ENCODE measurements at places on chromosomes 2 and 18. TPM values are rescaled to one million over a fixed set of nuclear protein-coding genes. Genes with fewer than 3 reads are reported as not detected.
A peak's percentile ranks its signal among the peaks of the same experiment; 100 is the strongest.

DNA sequence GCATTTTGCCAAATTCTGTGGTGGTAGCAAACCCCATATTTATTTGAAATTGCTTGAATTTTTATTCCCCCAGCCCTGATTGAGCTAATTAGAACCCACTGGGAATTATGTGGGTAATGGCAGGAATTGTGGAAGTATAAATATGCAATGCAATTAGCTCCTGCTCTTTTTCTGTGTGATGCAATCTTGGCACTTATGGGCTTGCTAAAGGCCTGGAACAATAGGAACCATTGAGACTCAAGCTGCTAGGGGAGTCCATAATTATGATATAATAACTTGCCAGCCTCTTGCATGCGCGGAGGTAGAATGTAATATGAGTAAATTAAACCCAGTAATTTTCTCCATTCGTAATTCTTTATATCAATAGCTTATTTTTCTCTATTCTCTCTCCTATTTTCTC lies 267.6 kb upstream of the THSD7B start:
- no peak for DNase-seq

GRCh38 chr18:62588217-62588616 lies 65.4 kb downstream of the ZCCHC2 start:
- no peak for DNase-seq

GRCh38 chr2:217837530-217837929 lies 165.3 kb downstream of the TNS1 start:
- DNase-seq, result no peak

DNA sequence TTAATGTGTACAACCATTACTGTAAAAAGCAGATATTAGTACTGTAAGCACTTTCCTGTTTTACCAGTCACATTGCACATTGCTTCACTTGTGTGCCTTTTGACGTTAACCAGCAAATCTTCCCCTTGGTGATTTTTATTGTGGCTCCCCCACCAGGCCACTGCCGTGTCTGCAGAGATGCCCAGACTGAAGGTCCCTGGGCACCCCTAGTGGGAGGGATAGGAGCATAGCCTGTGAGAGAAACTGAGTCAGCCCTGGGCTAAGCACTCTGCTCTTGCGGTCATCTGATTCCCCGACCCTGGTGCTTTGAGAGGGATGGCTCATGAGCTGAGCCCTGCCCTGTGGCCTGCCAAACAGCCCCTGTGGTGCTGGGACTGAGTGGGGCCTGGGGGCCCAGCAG lies 73.4 kb downstream of the INPP4A start:
- DNase-seq, result peak; percentile 43

DNA sequence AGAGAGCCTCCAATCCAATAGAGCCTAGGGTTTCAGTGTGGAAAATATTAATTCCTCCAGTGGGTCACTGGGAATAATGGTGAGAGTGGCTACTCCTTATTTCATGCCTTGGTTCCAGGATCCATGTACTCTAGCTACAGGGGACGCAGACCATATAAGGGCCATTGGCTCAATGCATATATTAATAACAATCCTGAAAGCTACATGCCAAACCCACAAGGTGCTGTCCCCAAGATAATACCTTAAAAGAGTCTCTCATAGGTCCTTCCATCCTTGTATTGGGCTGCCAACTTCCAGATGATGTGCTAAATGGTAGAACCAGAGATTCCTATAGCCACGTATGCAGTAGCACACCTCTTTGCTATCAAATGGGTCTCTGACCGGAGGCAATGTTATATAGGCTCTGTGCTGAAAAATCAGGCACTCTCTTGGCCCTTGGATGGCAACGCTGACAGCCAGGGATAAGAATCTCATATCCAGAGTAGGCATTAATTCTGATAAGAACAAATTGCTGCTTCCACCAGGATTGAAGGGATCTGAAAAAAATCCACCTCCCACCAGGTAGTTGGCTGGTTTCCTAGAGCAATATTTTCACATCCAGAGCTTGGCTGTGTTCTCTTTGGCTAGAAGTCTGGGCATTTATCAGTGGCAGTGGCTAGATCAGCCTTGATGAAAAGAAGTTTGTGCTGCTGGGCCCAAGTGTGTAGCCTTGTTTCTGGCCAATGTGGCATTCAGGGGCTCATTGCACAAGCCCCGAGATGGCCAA lies 218.1 kb upstream of the MGAT5 start:
- DNase-seq, result no peak

RNF144A gene
- total RNA-seq, result 18.3 TPM

- DNase-seq, result no peak
Measured at GRCh38 chr2:100041946-100042345, 100.4 kb downstream of the AFF3 start.

DNA sequence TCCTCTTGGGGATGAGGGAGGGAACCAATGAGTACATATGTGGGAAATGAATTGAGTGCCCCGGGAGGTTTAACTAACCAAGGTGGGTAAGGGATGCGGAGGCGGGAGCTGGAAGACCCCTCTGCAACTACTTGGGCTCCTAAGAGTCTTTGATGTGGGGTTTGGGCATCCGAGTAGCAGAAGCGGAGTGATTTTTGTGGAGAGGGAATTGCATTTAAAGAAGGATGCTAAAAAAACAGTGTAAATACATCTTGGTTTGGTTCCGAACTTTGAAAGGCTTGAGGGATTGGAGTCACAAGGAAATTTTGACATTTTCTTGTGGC lies 215.7 kb downstream of the MCFD2 start:
- no peak for DNase-seq

- no peak for DNase-seq
Measured at GRCh38 chr2:145741181-145741580, 1221.3 kb upstream of the ZEB2 start.

TMEM163 gene
- total RNA-seq, result 0.41 TPM

PRSS56 gene
- total RNA-seq, result not detected

HNMT gene
- 114 TPM for total RNA-seq

DNA sequence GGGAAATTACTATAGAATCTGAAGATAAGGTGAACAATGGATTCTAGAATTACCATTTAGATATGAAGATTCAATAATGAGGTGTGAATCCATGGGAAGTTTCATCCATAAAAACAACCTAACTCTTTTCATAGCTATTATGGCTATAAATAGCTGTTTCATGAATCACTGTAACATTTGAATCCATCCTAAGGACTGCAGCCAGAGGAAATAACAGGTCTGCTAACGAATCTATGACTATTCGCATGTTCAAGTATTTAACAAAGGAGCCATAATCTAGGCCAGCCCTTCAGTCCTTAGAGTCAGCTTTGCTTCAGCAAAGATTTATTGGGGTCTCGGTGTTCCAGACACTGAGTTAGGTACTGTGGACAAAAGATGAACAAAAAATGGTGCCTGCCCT lies 87.1 kb downstream of the MYOM1 start:
- DNase-seq, result no peak

DNA sequence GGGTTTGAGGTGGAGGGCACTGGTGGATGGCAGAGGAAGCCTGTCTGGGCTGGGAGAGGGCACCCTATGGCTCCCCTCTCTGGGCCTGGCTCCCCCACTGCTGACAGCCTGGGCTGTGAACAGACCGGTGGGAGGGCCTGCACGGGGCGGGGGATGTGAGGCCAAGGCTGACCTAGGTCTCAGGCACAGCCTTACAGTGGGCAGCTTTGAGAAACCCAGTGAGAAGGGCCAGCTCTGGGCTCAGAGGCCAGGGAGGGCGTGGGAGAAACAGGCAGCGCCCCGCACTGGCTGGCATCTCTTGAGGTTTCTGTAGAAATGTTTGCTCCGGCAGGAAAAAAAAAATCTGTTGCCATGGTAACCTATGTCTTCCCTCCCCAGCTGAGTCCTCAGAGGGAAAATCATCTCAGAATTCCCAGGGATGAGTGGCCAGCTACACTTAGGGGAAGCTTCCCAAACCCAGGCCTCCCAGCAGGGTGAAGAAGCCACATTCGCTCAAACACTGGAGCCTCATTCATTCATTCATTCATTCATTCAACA lies 71.7 kb upstream of the TAF1B start:
- DNase-seq, result no peak

- DNase-seq, result no peak
Measured at GRCh38 chr2:233371641-233372040, 17.3 kb downstream of the DGKD start.

DNA sequence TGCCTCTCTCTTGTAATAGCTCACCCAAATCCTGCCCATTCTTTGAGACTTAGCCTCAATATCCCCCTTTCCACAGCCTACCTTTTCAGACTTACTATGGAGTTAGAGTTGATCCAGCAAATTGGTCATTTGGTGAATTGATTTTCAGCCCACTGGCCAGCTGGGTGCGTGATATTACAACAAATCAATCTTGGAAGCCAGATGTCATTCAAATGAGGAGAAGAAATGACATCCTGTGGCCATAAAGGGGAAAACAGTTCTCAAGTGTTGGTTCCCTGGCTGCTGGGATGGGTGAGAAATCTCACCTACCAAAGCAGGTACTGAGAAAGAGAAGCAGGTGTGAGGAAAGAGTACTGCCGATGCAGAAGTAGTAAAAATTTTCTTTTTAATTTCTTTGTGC lies 36.7 kb upstream of the FOXI3 start:
- DNase-seq, result no peak

CRYGD gene
- total RNA-seq, result not detected

- DNase-seq, result no peak
Measured at GRCh38 chr2:13115643-13116042, 398.9 kb downstream of the TRIB2 start.

GRCh38 chr2:226063704-226064440 lies 664.4 kb downstream of the NYAP2 start:
- no peak for DNase-seq

DNA sequence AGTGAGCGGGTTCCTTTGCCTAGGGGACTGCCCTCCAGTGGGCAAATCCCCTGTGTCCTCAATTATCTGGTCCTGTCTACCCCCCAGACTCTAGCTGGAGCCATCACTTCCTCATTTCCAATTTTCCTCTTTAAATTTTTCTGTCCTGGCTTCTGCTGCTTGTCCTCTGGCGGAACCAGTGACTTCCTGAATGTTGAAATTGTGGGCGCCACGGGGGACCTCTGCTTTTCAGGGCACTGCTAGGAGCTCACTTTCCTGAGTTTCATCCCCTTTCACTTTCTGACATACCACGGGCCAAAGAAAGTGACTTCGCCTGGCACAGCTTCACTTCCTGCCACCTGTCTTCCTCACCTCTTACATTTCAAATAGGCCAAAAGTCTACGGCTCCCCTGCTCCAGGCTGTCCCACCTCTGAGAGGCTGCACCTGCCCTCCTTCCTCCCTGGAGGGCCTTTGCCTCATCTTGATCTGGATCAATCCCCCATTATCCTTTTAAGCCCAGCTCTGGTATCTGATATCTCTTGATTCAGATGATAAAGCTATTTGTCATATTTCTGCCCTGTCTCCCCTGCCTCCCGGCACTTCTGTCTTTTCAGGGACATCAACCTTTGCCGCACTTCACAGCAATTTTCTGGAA lies 1.4 kb upstream of the MARCO start:
- no peak for DNase-seq

DNA sequence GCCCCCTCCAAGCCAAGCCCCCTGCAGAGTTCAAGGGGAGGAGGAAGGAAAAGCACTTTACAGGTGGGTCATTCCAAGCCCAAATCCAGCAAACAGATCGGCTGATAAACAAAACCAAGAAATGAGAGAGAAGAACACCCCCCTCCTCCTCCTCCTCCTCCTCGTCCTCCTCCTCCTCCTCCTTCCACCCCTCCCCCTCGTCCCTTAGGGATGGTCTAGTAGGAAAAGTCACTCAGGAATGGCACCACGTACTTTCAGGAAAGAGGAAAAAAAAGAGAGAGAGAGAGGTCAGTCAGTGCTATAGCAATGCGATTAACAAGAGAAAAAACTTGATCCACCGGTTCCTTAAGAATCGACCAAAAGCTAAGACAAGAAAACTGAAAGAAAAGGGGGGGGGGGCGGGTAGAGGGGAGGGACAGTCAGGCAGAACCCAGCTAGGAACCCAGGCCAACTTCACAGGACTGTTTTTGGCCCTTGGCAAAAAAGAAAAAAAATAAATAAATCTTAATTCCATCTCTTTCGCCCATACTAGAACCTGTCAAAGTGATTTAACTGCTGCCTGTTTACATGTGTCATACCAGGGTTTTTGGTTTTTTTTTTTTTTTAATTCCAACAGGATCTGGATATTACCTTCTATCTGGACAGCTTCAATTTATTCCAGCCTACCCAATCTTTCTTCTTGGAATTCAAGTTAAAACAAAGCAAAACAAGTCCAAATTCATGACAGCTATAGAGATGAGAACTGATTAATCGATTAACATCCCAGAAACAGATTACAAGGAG lies 906 bp downstream of the IKZF2 start:
- no peak for DNase-seq

DNA sequence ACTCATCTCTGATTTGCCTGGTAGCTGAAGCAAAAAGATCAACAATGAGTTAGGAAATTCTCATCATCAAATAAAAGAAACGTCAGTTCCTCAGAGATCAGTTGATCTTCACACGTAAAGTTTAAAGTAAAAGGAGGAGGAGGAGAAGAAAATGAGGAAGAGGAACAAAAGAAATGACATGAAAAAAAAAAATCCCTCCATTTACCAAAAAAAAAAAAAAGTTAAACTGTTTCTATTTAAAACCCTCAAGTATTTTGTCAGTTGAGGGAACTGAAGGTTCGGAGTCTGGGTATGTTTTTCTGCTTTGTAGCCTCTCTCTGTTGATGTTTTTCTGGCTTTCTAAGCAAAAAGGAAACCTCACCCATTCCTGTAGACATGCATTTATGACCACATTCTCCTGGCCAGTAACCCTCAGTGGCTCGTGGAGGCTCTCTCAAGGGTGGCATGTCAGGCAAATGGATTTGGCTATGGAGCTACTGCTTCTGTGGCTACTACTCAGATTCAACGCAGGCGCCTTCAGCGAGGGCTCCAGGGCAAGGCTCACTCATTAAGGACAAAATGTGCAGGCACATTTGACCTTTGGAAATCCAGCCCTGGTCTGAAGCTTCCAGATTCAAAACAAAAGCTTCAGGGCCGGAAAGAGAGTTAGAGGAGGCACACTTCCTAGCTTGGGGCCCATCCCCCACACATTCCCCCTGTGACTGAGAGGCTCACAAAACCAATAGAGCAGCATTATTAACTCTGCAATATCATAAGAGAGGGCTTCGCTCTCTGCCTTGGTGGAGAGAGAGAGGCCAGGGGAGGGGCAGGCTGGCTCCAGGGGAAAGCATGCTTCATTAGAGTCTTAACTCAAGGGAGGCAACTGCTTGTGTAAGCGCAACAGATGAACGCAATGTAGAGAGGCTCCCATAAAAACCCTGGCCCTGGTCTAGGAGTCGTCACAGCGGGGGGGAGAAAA lies 22.3 kb downstream of the KLF7 start:
- peak; percentile 59 for DNase-seq

DNA sequence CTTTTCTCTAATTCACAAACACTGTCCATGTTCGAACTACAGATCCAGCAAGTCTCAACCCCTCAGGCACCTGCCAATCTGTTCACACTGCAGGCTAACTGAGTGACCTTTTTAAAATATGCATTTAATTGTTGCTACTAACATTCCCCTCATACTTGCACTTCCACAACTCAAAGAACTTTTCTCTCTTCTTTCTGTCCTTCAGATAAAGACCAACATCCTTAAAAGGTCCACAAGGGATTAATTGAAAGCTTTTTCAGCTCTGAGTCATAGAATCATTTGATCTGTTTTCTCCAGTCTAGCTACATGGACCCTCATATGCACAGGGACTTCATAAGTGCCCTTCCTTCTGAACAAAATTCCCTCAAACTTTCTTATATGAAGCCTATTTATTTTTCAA lies 1321.2 kb downstream of the DPP10 start:
- DNase-seq, result no peak

DNPEP gene
- 127 TPM for total RNA-seq
